ENCODE measurements at places on chromosomes 7 and 10.

GRCh38 chr10:89275383-89275782 is 23.8 kb upstream of the LIPA start:
- no peak for DNase-seq

GRCh38 chr10:73647211-73647874 is 6.1 kb upstream of the MYOZ1 start:
- DNase-seq: no peak

GRCh38 chr10:24255881-24256311 is 47.0 kb downstream of the KIAA1217 start:
- no peak for DNase-seq

GRCh38 chr10:77592510-77592909 is 45.1 kb downstream of the KCNMA1 start:
- no peak for DNase-seq

- DNase-seq: no peak
Observed at GRCh38 chr7:28685644-28686417, 272.3 kb downstream of the TRIL start.

Measured in NCI-H187 treated with DMSO at 0.1 percent for 48 hours (cell line).